Activated gamma-delta T cell treated with Interleukin-2 at 50 U/mL for 16 hours (primary cell): ENCODE measurements at places on chromosomes 5 and 9.
A peak's percentile ranks its signal among the peaks of the same experiment; 100 is the strongest.

DNA sequence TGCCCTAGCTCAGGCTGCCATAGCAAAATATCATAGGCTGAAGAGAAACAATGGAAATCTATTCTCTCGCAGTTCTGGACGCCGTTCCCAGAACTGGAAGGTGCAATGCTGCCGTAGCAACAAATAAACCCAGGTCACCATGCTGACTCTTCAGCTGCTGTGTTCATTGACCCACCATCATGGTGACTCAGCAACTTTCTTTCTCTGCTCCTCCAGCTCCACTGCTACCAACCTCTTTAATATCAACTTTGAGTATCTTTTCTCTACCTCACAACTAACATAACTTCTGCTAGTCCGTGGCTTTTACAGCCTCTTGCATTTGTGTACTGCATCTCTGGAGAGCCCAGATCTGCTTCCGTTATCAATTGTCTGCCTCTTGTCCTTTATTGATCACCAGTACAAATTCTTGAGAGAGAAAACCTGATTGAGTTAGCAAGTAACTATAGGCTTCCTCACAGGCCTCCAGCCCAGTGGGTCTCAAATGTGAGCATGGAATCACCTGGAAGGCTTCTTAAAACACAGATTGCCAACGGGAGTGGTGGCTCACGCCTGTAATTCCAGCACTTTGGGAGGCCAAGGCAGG lies 47.3 kb upstream of the SLC30A5 start:
- no peak for DNase-seq

- DNase-seq: peak; percentile 60
These were observed 786 bp upstream of the NTNG2 start for GRCh38 chr9:132160802-132161742.

DNA sequence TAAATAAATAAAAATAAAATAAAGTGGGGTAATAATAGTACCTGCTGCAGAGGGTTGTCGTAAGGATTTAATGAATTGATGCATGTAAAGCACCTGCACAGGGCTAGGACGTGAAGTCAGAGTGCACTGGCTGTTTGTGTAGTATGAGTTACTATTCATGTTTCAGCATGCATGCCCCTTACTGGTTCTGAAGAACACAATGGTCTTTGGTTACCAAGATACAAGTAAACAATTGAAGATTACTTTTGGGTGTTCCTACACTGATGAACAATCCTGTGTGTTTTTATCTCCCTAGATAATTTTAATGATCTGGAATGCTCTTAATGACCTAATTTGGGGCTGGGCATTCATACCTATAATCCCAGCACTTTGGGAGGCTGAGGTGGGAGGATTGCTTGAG lies 23.2 kb upstream of the PRRC2B start:
- DNase-seq: no peak

DNA sequence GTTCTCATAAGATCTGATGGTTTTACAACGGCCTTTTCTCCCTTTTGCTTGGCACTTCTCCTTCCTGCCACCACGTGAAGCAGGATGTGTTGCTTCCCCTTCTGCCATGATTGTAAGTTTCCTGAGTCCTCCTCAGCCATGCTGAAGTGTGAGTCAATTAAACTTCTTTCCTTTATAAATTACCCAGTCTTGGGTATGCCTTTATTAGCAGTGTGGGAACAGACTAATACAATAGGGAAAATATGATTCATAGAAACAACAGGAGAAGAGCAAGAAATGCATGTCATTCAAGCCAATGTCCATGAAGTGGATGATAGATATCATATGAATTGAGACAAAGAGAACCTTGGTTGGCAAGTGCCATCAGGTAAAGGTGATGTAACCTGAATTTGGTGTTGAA lies 128.3 kb upstream of the HAPLN1 start:
- DNase-seq: no peak

DNA sequence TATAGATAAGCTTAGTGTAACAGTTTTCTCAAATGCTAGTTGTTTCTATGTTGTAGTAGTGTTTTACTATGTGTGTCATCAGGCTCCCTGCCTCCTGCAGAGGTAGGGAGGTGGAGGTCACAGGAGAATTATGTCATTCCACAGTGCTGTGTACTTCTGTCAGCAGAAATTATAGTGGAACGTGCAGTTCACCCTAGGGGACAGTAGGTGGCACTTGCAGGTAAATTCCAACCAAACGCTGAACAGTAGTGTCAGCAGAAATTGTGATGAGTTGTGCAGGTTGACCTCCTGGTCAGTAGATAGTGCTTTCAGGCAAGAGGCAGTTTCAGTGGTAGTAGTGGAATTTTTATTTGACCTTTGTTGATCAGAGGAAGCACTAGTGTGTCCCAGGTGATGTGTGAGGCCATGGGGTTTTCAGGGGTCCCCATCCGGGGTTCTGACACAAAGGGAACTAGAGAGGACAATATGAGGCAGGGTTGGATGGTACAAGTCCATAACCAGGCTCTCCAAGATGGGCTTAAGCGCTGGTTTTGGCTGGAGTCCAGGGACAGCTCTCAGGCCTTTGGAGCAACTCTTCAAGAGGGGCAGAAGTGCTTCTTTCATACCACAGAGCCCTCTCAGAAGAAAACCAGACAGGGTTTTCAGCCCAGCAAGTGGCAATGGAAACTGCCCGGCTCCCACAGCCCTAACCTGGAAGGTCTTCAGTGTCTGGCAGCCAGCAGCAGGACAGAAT lies 402.9 kb downstream of the CYLC2 start:
- DNase-seq: no peak

DNA sequence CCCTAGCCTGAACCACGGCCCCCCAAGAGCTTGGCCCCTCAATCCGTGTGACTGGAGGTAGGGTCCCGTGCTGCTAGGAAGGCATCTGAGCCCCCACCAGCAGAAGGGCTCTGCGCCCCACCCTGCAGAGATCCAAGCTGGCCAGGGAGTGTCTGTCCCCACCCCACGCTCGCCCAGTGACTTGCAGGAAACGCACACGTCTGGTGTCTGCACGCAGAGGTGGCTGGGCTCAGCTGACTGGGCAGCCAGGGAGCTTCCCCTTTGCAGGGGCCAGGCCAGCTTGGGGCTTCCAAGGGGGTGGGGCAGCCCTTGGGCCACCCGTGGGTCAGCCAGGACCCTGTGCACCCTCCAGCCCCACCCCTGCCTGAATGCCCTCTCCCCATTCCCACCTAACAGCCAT lies 24.3 kb downstream of the NOTCH1 start:
- no peak for DNase-seq

- no peak for DNase-seq
These were observed 59.2 kb downstream of the NSUN2 start for GRCh38 chr5:6573651-6574101.

GRCh38 chr9:76904661-76905457 lies 1.1 kb downstream of the PRUNE2 start:
- DNase-seq: no peak

GRCh38 chr5:30156156-30156555 lies 1037.3 kb upstream of the CDH6 start:
- no peak for DNase-seq

GRCh38 chr9:128358861-128359260 lies 12.3 kb upstream of the URM1 start:
- DNase-seq: no peak

DNA sequence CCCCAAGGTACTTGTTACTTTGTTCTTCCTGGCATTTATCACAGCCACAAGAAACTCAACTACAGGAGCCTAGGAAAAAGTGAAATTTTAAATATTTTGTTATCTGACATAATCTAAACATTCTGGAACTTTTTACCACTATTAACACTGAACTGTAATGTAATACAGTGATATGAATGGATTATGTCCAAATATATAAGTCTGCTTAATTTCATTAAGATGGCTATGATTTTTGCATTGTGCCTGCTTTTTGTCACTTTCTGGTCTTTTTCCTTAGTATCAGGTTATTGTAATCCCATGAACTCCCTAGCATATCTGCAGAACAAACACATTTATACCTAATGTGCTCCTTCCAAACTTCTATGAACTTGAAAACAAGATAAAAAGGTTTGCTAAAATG lies 35.8 kb downstream of the PJA2 start:
- DNase-seq: no peak

- DNase-seq: peak; percentile 51
These were observed 49.9 kb upstream of the GARNL3 start for GRCh38 chr9:127214421-127215267.

GRCh38 chr5:181151146-181151545 lies 3.8 kb downstream of the OR2V2 start:
- DNase-seq: no peak

DNA sequence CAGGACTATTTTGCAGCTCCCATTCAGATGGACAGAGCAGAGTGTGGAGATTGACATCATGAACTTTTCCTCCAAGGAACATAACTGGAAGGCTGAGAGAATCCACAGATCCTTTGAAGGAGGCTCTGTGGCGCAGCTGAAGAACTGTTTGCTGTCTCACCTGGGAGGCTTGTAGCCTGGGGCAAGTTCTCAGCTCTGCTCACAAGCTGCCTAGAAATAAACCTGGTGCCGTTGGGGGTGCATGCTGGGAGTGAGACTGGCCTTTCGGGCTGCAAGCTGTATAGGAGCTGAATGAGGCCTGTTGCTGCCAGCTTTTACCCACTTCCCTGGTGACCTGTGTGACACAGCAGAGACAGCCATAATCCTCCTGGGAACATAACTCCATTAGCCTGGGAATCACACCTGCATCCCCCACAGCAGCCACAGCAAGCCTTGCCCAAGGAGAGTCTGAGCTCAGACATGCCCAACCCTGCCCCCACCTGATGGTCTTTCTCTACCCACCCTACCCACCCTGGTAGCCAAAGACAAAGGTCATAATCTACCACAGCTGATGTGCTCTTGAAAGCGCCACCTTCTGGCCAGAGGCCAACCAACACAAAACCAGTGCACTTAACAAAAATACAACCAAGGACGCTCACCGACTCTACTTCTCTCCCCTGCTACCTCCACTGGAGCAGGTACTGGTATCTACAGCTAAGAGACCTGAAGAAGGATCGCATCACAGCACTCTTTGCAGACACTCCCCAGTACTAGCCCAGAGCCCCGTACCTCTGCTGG lies 205.1 kb upstream of the MRPS30 start:
- DNase-seq: no peak

DNA sequence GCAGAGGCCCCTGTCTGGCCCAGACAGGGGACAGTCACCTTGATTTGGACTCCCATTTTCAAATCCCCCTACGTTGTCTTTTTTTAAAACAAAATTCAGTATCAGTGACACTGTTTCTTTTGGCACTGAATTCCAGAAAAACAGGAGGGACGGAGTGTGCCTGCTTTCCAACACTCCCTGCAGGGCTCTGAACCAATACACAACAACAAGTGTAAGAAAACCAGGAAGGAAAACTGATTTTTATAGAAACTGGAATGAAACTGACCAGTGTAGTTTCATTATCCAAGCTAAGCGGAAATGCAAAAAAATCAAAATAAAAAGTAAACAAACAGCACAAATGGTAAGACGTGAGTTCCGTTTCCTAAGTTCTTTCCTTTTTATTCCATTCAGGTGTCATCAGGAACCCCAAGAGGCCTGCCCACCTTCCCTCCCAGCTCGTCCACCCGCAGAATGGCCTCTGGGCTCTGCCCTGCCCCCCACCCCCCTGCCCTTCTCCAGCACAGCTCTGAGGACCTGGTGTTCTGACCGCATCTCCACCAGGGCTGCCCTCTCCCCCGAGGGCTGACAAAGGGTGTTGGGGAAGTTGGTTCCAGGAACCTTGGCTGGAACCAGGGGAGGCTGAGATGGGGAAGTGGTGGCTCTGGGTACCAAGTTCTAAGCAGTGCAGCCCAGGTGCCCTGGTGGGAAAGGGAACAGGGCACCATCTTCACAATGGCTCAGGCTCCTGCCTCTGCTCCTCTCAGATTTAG lies 73.6 kb downstream of the PSD2 start:
- DNase-seq: no peak

DNA sequence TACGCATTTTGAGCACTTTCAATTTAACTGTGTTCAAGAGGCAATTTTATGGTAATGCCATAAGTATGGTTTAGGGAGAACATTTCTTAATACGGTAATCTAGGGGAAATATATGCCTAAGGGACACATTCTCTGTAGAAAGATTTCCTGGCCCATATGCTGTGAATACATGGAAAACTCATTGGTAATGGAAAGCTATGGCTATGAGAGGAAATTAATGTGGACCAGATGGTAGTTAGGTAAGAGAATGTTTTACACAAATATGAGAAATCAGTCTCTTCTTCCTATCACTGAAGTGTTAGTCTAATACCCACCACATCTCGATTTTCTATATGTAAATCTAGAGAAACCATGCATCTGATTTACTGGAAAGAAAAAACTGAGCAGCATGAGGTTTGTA lies 105.0 kb downstream of the SEMA6A start:
- no peak for DNase-seq

DNA sequence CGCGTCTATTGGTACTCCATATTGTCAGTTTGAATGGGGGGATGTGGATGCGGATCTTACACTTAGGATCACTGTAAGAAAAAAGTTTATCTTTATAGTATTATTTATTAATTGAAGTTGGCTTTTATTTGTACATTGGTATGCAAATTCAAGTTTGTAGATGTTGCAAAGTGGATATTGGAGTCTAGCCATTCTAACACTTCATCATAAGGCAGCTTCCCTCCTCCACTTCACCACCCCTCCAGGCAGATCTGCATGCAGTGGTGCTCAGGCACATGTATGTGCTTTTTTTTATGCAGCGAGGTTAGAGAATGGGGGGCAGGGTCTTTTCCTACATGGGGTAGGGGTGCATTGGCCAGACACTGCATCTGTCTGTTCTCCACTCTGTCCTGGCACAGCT lies 84.3 kb downstream of the IQGAP2 start:
- no peak for DNase-seq

GRCh38 chr5:142400415-142400814 lies 75.6 kb upstream of the SPRY4 start:
- no peak for DNase-seq
